ENCODE measurements at places on chromosomes 7 and 10.

DNA sequence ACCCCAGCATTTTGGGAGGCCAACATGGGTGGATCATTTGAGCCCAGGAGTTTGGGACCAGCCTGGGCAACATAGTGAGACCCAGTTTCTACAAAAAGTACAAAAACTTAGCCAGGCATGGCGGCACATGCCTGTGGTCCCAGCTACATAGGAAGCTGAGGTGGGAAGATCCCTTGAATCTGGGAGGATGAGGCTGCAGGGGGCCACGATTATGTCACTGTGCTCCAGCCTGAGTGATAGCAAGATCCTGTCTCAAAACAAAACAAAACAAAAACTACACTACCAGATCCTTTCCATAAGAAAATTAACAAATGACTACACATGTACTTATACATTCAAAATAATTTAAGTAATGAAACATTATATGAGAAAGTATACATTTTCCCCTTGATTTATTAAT, 116.4 kb upstream of the KLF6 start:
- no peak for DNase-seq

- no peak for DNase-seq
These were observed 3.7 kb downstream of the AGR2 start for GRCh38 chr7:16801111-16801542.

- no peak for DNase-seq
These were observed 974.4 kb downstream of the NXPH1 start for GRCh38 chr7:9407816-9408215.

GRCh38 chr10:132410056-132410778, 13.2 kb downstream of the PWWP2B start:
- no peak for DNase-seq

DNA sequence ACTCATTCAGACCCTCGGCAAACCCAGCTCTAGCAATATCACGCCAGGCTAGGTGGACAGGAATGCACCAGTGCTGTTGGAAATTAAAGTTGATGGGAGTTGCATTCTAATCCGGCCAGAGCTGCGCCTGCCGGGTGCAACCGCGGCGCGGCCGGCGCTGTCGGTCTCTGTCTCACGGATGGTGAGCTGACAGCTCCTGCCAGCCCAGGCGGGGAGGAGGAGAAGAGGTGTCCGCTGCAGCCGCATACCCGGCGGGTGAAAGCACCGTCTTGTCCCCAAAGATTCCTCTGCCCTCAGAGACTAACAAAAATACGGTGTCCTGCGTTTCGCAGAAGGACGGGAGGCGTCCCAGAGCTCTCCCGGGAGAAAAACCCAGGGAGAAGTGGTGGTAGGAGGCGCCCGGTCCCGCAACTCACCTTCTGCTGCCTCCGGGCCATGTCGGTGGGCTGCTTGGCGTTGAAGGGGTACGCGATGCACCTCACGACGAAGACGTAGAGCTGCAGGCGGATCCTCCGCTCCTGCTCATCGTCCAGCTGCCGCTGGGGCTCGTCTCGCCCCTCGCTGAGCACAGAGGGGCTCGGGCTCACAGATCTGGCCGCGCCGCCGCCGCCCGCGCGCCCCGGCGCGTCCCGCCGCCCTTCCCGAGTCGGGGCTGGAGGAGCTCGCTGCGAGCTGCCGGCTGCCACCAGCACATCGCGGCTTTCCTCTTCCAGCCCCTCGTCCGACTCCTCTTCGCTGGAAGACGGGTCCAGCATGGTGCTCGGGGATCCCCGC, 490 bp downstream of the CADPS2 start:
- DNase-seq, result peak; percentile 57

DNA sequence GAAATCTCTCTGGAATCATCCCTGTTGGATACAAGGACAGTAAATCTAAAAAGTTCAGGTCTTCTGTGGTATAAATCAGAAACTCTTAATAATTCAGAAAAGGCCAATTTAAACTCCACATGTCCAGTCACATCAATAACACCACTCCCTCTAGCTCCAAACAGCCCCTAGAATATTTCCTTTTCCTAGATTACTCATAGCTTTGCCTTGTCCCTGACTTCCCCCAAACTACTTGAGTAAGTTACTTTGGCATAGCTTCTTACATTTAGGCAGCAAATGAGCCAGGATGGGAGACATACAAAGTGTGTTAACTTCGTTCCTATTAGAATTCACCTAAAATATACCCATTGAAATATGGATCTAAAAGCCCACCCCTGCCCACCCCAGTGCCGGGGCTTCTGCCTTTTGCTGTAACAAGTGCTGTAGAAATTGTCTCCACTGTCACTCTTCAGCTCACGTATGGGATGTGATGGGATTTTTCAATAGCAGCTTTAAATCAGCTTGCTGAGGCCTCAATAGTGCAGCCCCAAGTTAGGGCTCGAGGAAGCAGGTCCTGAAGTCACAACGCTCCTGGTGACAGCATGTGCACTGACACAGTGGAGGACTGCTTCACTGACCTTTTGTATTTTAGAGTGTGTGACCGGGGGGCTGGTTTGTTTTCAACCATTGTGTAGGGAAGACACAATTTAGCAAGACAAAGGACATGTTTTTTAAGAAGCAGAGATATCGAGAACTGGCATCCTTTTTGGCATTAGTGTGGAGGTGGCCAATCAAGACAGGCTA, 218.2 kb upstream of the KMT2E start:
- no peak for DNase-seq

DNA sequence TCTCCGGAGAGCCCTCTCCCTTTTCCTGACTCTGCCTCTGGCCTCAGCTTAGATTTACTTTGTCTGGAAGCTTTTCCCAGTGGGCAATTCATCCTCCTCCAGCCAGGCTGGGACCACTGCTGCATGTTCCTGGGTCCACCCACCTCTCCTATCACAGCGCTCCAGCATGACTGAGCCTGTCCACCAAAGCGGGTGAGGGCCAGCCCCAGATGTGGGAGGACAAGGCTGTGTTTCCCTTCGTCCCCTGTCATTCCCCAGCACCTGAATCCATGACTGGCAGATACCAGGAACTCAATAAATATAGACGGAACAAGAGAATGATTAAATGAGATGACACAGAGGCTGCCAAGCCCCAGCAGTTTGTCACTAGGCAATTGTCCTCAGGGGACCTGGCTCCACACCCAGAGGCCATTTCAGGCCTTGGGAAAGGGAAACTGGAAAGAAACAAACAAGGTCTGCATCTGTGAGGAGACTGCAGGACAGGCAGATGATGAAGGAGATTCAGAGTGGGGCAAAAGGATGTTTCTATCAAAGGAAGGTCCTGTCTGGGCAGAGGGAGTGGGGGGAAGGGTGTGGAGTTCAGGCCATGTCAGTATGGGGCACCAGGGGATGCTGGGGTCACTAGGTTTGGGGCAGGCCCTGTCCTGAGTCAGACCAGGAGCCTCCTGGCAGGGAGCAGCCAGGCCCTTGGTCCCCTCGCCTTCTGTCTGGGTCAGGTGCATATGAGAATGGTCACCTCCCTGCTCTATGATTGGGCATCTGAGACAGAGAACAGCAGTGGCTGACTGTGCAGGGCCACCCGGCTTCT, 576.4 kb downstream of the GRID1 start:
- DNase-seq, result no peak

- DNase-seq, result no peak
These were observed 187.5 kb upstream of the AOAH start for GRCh38 chr7:36911788-36912187.

DNA sequence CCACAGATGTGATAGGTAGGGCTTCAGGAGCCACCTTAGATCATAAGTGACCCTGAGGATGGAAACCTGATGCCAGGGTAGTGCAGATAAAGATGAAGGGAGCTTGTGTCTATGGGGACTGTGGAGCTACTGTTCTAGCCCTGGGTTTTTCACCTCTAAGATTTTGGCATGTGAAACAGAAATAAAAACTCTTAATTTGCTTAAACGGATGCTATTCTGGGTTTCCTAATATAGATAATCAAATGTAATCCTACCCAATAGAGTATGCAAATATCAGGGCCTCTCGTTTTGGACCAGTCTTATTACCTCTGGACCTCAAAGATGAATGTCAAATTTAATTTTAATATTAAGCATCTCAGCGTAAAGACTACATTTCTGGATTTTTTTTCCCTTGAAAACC, 49.3 kb downstream of the ABCB4 start:
- DNase-seq, result no peak

DNA sequence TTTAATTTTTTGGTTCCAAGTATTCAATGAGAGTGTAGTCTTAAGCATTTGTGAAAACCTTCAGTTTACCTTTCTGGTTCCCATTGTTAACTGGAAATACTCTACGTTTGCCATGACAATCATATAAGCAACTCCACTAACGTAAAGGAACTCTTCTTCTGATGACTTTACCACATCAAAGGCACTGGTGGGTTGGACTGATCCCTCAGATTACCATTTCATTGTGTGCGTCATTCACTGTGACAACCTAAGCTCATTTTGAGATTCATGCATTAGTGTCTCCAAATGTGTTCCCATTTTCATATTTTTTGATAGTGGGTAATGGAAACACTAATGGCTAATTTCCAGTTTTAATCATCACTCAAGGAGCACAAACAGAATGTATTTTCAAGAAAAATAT, 119.9 kb upstream of the COL1A2 start:
- no peak for DNase-seq

- DNase-seq, result no peak
These were observed 31.9 kb upstream of the AGBL3 start for GRCh38 chr7:134954197-134955082.

- peak; percentile 73 for DNase-seq
These were observed 427.6 kb downstream of the PHTF2 start for GRCh38 chr7:78226059-78226719.

DNA sequence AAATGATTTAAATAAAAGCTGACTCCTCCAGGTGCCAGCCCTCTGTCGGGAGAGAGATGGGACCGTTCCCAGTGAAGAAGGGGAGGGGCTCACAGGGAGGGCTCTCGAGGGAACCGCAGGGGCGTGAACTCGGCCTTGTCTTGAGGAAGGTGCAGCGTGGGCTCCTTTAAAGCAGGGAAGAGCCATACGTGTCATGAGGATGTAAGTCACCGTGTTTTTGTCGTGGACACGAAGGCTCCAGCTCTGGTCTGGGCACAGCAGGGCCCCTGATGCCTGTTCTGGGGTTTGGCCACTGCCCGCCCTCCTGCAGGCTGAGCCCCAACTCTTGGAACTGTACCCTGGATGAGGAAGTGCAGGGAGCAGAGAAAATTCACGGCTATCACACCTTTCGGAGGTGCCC, 45.0 kb downstream of the JAKMIP3 start:
- DNase-seq, result peak; percentile 14

- DNase-seq, result no peak
These were observed 48.0 kb downstream of the BRAF start for GRCh38 chr7:140876519-140877248.

- peak; percentile 85 for DNase-seq
These were observed 113.4 kb downstream of the PTPN20 start for GRCh38 chr10:47024399-47025252.

- no peak for DNase-seq
These were observed 166.2 kb upstream of the FZD8 start for GRCh38 chr10:35808344-35808743.

GRCh38 chr7:80439894-80440821, 71.7 kb downstream of the GNAT3 start:
- DNase-seq, result no peak

- DNase-seq, result no peak
These were observed 19.1 kb downstream of the A1CF start for GRCh38 chr10:50866317-50866716.

DNA sequence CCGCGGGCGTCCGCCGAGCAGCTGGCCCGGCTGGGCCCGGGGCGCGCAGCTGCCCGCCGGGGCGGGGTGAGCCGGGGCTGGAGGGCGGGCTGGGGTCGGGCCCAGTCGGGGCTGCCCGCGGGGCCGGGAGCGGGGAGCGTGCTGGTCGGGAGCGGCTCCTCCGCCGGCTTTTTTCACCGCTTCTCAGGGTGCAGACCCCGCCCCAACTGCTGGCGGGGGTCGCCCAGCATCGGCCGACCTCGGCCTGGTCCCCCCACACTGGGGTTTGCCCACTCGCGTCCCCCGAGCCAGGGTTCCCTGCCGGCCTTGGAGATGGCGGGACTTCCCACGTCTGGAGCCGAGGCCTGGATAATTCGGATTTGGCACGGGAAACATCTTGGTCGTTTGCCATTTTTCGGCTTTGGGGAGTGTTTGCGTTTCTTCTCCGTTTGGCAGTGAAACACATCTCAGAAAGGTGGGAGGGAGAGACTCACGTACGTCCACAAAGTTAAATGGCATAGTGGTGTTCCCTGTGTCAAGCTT, 432 bp downstream of the TMEM248 start:
- no peak for DNase-seq

DNA sequence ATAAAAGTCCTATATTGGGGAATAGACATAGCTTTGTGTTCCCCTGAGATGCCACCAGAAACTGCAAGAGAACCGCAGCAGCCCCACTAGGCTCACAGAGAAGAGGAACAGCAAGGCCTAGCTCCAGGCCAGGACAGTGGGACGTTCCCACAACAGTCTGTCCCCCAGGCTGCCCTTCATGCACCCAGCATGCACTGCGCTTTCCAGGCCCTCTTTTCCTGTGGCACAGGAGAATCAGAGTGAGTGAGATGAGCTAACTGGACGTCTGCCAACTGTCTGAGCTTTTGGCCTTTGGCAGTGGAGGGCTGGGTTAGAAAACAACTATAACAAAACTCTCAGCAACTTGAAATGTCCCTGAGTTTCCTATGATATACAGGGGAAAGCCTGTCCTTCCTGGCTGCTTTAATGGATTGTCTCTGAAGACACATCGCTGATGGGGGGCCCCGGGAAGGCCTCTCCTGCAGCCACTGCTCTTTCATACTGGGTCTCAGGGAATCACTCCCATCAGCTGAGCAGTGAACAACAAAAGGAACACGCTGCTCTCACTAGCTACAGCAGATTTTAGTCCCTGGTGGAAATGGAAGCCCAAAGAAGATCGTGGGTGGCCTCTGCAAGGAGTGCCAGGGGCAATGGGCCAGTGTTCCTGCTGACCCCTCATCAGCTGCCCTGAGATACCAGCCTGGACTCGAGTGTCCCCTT, 53.5 kb downstream of the PODXL start:
- peak; percentile 53 for DNase-seq

DNA sequence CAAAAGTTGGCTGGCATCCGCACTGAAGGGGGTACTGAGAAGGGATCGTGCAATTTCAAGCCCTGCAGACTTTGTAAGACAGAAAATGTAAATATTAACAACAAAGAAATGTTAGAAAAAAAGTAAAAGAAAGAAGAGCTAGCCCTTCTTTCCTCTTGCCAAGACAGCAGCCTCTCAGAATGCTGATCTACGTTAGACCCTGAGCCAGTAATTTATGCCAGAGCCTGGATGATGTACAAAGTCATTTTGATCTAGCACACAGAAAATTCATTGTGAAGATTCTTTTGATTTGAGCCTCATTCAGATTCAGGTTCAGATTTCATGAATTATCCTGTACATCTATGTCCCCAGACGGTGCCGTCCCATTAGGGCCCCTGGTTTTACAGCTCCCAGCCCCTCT, 105.2 kb downstream of the PRKCQ start:
- no peak for DNase-seq

GRCh38 chr10:90751107-90751997, 106.5 kb downstream of the HTR7 start:
- peak; percentile 69 for DNase-seq

GRCh38 chr7:157292258-157292657, 44.5 kb upstream of the DNAJB6 start:
- DNase-seq, result no peak

DNA sequence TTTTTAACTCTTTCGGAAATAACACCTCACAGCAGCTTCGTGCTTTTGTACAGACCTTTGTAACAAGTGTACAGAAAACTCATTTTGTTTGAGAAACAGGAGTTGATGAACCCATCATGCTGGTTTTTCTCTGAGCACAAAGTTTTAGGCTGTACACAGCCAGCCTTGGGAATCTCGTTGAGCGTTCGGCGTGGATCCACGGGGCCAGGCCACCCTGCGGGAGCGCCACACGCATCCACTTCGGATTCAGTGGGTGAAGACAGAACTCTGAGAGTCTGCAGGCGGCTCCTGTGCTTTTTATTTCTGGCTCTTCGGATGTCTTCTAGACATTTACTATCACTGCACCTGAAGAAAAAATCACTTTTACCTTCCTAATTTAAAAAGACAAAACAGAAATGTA, 131.2 kb downstream of the SMURF1 start:
- no peak for DNase-seq

Measured in WERI-Rb-1 (cell line).